Kidney epithelial cell (primary cell): ENCODE measurements at places on chromosomes 1 and 21. TPM values are rescaled to one million over a fixed set of nuclear protein-coding genes. Genes with fewer than 3 reads are reported as not detected.

Gene TCP10L
- total RNA-seq: 1.1 TPM in 1 of 2 replicates, not detected in the other

Gene TCHH
- 0.07 and 0.08 TPM in 2 replicates for total RNA-seq

Gene KRTAP21-2
- total RNA-seq: not detected in 2 replicates

Gene MX1
- 40.8 and 48.7 TPM in 2 replicates for total RNA-seq

Gene EFCAB7
- 3.8 and 5.8 TPM in 2 replicates for total RNA-seq

Gene PAQR6
- 2.5 TPM in 2 replicates for total RNA-seq

Gene HLX
- 0.68 and 3.2 TPM in 2 replicates for total RNA-seq

Gene RUNX3
- total RNA-seq: 0.38 and 0.82 TPM in 2 replicates

Gene RGS8
- 0.04 TPM in 1 of 2 replicates, not detected in the other for total RNA-seq

Gene CLCA4
- not detected in 2 replicates for total RNA-seq

Gene TMPRSS15
- not detected in 2 replicates for total RNA-seq

Gene MTF1
- total RNA-seq: 4.3 and 5.2 TPM in 2 replicates

Gene CNN3
- 223 and 226 TPM in 2 replicates for total RNA-seq

Gene OR2L2
- not detected in 2 replicates for total RNA-seq

Gene MTMR11
- 14.1 and 27.9 TPM in 2 replicates for total RNA-seq

Gene C1orf226
- total RNA-seq: 3.7 and 3.9 TPM in 2 replicates

Gene S100A8
- total RNA-seq: not detected in 2 replicates

Gene ECM1
- 5.4 and 6.0 TPM in 2 replicates for total RNA-seq

Gene VAV3
- total RNA-seq: 4.8 and 8.8 TPM in 2 replicates

Gene DPH5
- total RNA-seq: 34.5 and 36.5 TPM in 2 replicates

Gene EDARADD
- 4.2 and 4.7 TPM in 2 replicates for total RNA-seq

Gene SLC25A33
- 12.0 and 14.2 TPM in 2 replicates for total RNA-seq

Gene BATF3
- 0.89 and 5.4 TPM in 2 replicates for total RNA-seq

Gene SPOCD1
- total RNA-seq: 29.4 and 31.8 TPM in 2 replicates

Gene EDN2
- total RNA-seq: 0.96 TPM in 1 of 2 replicates, not detected in the other

Gene SLX9
- 25.7 and 38.6 TPM in 2 replicates for total RNA-seq

Gene CHI3L1
- total RNA-seq: 1.5 and 2.1 TPM in 2 replicates

Gene C1QC
- 0.58 and 2.0 TPM in 2 replicates for total RNA-seq

Gene TDRD5
- total RNA-seq: 0.34 and 0.54 TPM in 2 replicates

Gene RGS2
- total RNA-seq: 1.9 and 3.1 TPM in 2 replicates

Gene EPHB2
- 111 and 143 TPM in 2 replicates for total RNA-seq

Gene PDC
- not detected in 2 replicates for total RNA-seq

Gene LCE2A
- total RNA-seq: not detected in 2 replicates

Gene KCND3
- total RNA-seq: under 0.01 TPM in 2 replicates

Gene ERICH3
- not detected in 2 replicates for total RNA-seq

Gene TNFRSF4
- total RNA-seq: 0.25 and 3.6 TPM in 2 replicates

Gene DMAP1
- 47.3 and 64.7 TPM in 2 replicates for total RNA-seq

Gene F13B
- total RNA-seq: not detected in 2 replicates

Gene GNPAT
- total RNA-seq: 51.9 and 55.7 TPM in 2 replicates

Gene CASQ2
- not detected in 2 replicates for total RNA-seq
